Activated CD4-positive, CD25-positive, alpha-beta regulatory T cell (primary cell): ENCODE measurements at places on chromosomes 1 and 21.

- DNase-seq, result no peak
These were observed 5.9 kb upstream of the SLC6A9 start for GRCh38 chr1:44037154-44037553.

GRCh38 chr21:38269576-38269936 is 12.8 kb downstream of the KCNJ15 start:
- DNase-seq, result no peak

- DNase-seq, result no peak
These were observed 117.5 kb downstream of the MACF1 start for GRCh38 chr1:39321979-39322378.

- no peak for DNase-seq
These were observed 66.4 kb downstream of the IGSF21 start for GRCh38 chr1:18174037-18174436.

GRCh38 chr21:41570791-41571355 is 62.9 kb upstream of the TMPRSS2 start:
- no peak for DNase-seq

- no peak for DNase-seq
These were observed 118.3 kb downstream of the TGFB2 start for GRCh38 chr1:218463194-218464156.

DNA sequence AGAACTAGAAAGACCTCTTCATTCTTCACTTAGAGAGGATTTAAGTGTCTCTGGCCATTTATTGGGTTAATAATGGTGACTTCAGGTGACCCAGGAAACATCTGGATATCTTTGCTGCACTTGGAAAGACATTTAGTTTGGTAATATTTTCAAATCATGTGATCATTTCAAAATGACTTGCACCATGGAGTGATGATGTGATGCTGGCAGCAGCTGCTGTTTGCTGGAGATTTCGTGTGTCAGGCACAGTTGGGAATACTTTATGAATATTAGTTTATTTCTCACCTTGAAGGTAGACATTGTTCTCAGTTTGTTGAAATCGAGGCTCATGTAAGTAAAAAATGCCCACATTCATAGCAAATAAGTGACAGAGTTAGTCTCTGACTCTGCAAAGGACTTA is 236.0 kb downstream of the DISC1 start:
- DNase-seq, result no peak
